ENCODE measurements at places on chromosomes 11 and 22. TPM values are rescaled to one million over a fixed set of nuclear protein-coding genes. Genes with fewer than 3 reads are reported as not detected.

Gene AKIP1
- total RNA-seq = 126 TPM

Gene SCGB1A1
- not detected for total RNA-seq

Gene B3GAT1
- 4.8 TPM for total RNA-seq

Gene MOV10L1
- total RNA-seq = 2.0 TPM

Gene RAB6A
- total RNA-seq = 91.8 TPM

Gene BATF2
- total RNA-seq = 0.59 TPM

Gene CYTH4
- 0.26 TPM for total RNA-seq

Gene PIWIL4
- total RNA-seq = 3.2 TPM

Gene TEX54
- not detected for total RNA-seq

Gene LRRN4CL
- total RNA-seq = 2.8 TPM

Gene ANKRD49
- 22.7 TPM for total RNA-seq

Gene TMPRSS5
- total RNA-seq = 0.62 TPM

Gene DUSP8
- total RNA-seq = 2.9 TPM

Gene C11orf42
- not detected for total RNA-seq

Gene MMP1
- total RNA-seq = 19.7 TPM

Gene C11orf52
- total RNA-seq = not detected

Gene MAPK12
- 31.4 TPM for total RNA-seq

Gene MCAT
- 18.0 TPM for total RNA-seq

Gene USH1C
- not detected for total RNA-seq

Gene MYO7A
- 0.05 TPM for total RNA-seq

Gene RFPL1
- total RNA-seq = not detected

Gene TRIM5
- total RNA-seq = 32.9 TPM

Gene ST13
- total RNA-seq = 202 TPM

Measured in A172 (cell line).